ENCODE measurements at places on chromosomes 16 and 17.

GRCh38 chr16:4510131-4510530 lies 28.4 kb downstream of the CDIP1 start:
- no peak for DNase-seq

GRCh38 chr16:53852678-53853077 lies 148.7 kb downstream of the FTO start:
- DNase-seq: no peak

GRCh38 chr16:53893731-53894435 lies 189.9 kb downstream of the FTO start:
- no peak for DNase-seq

GRCh38 chr16:87580855-87581261 lies 21.4 kb upstream of the JPH3 start:
- no peak for DNase-seq

DNA sequence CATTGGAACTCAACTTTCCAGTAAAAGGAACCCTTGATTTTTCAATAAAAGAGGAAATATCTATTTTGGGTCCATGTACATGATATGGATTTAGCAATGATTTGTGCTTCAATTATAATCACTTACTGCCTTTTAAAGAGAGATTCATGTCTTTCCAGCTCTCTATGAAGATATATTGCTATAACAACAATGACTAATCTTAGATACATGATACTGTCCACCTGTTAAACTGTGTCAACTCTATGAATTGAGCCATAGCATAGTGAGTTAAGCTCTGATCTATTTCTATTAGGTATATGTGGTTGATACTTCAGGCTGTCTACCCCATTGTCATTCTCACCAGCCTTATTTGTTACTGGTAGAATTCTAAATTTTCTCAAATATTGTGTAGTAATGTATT lies 15.0 kb upstream of the MPHOSPH6 start:
- DNase-seq: no peak

DNA sequence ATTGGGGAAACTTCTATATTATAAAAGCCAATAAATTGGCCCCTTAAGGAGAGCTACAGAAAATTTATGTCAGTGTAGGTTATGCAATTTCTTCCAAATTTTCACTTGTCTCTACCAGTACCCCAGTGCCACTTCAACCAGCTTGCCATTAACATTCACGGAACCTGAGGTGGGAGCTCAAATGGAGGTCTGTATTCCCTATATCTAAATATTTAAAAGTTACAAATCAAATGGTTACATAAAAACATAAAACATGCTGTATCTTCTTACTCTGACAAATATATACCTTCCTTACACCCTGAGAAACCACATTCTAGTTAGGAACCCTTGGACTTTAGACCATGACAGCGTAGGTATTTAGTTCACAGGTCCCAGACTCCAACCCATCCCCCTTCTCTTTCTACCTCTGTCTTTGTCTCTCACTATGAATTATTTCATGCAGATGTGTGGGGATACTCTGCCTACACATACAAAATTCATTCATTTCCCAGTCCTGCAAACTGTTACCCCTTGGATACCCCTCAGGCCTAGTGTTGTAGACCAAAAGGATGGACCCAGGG lies 127.8 kb upstream of the PMFBP1 start:
- no peak for DNase-seq

DNA sequence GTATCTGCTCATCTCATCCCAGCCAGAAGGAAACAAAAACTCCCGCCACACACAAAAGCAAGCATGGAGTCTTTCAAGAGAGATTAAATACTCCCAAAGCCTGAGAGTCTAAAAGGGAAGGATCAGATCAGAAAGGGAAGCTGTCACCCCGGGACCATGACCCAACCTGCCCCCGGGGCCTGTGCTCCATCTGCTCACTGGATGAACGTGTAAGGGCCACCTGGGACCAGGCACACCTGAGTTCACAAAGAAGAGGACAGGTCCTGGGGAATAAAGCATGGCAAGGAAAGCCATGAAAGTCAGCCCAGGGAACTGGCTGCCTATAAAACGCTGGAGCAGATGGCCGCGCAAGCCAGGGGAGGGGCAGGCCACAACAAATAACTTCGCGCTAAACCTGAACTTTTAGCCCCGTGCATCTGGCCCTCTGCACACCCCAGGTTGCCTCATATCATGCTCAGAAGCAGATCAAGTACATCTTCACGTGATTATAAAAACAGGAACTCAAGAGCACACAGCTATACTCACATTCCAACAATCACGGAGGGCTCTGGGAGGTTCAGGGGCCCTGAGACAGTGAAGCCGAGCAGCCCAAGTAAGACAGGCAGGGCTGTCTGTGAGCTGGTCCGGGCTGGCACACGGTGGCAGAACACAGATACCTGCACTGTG lies 3.4 kb downstream of the TMEM11 start:
- DNase-seq: no peak

DNA sequence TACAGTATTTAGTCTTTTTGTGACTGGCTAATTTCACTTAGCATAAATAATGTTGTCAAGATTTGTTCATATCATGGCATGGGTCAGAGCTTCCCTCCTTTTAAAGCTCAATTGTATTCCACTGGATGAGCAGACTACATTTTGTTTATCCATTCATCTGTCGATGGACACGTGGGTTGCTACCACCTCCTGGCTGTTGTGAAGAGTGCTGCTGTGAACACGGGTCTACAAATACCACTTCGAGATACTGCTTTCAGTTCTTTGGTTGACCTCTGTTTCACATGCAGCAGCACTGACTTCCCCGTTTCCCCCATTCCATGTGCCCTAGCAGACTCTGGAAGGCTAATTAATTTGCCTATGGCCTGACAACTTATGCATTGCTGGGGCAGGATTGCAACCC lies 285.4 kb downstream of the SHISA9 start:
- no peak for DNase-seq

DNA sequence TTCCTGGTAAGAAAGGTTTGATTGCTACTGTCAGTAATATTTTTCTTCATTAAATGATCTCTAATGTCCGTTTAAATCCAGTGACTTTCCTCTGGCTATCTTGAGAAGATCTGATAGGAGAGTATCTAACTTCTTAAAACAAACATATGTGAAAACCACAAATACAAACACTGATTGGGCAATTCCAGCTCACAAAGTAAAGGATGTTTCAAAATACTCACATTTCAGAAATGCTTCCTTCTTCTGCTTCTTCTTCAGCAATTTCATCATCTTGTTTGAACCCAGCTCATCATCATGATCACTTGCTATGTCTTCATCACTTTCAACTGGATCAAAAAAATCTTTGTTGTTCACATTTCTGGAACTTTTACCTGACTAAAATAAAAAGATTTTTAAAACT lies 64.3 kb upstream of the RBL2 start:
- no peak for DNase-seq

- no peak for DNase-seq
These were observed 82.1 kb downstream of the MSI2 start for GRCh38 chr17:57338257-57338914.

GRCh38 chr17:61466246-61466645 lies 14.0 kb downstream of the TBX4 start:
- DNase-seq: peak; percentile 10

DNA sequence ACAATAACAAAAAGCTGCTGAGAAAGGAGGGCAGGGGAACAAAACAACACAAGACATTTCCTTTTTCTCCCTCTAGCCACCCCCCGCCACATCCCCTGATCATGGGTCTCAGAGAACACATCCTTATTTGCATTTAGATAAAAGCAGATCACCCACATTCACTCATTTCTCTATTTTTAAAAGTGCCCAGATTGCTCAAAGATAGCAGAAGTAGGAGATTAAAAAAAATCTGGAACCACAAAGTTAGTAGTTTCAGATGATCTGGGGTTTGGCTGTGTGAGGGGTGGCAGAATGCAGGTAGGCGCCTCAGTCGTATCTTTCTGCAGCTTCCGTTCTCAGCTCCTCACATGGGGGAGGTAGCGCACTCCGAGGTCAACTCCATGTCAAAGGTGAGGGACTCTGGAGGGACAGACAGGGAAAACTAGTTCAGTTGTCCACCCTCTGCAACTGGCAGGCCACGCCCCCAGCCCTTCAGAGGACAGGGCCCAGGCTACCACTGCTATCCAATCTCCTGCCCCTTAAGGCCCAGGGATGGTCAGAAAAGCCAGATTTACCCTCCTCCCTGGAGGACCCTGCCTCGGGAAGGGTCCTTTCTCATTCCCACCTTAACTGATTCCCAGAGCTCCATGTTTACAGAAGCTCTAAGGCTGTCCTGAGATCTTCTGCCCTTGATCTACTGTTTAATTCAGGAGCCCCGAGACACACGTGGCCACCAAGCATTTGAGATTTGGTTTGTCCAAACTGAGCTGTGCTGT lies 27.3 kb downstream of the STAT5A start:
- no peak for DNase-seq

GRCh38 chr16:89173174-89173921 lies 1.8 kb downstream of the CDH15 start:
- DNase-seq: no peak

All from right lobe of liver (tissue), 6 donors.